Kidney (tissue), 22 donors: ENCODE measurements at places on chromosomes 3 and 15. TPM values are rescaled to one million over a fixed set of nuclear protein-coding genes. Genes with fewer than 3 reads are reported as not detected.

The MUC13 gene
- total RNA-seq, result 1.9 TPM

DNA sequence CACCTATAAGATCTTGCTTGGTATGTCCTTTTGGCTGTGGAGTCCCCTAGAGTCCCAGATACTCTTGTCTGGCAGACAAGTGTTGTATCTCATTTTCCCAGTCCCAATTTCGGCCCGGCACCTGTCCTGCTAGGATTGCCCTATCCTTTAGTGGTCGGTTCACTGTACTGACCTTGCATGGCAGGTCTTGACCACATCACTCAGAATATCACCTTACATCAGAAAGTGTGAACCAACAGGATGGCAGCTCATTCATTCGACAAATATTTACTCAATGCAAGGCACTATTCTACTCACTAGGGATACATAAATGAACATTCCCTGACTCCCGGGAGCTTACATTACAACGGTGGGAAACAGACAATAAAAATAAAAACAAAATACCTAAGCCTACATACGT is 5.7 kb upstream of the CCDC80 start:
- no peak for DNase-seq
- H3K27me3 ChIP-seq, result no peaks in the 10 kb centered on the region
- H3K36me3 ChIP-seq, result no peaks in the 10 kb centered on the region
- no peak overlapping the region for H3K27ac ChIP-seq
- no peak overlapping the region for H3K4me3 ChIP-seq

- H3K36me3 ChIP-seq, result no peaks in the 10 kb centered on the region
- no peak overlapping the region for H3K27ac ChIP-seq
- no peaks in the 10 kb centered on the region for H3K4me1 ChIP-seq
- DNase-seq, result no peak
- no peak overlapping the region for H3K4me3 ChIP-seq
- H3K27me3 ChIP-seq, result no peaks in the 10 kb centered on the region
Measured at GRCh38 chr3:17877299-17877698, 134.9 kb upstream of the TBC1D5 start.

- H3K27me3 ChIP-seq, result no peaks in the 10 kb centered on the region
- no peak overlapping the region for H3K27ac ChIP-seq
- H3K4me3 ChIP-seq, result no peak overlapping the region
- DNase-seq, result no peak
- no peaks in the 10 kb centered on the region for H3K4me1 ChIP-seq
Measured at GRCh38 chr15:51629612-51630011, 7.0 kb upstream of the DMXL2 start.

The ROBO1 gene
- total RNA-seq, result 22.1 TPM

DNA sequence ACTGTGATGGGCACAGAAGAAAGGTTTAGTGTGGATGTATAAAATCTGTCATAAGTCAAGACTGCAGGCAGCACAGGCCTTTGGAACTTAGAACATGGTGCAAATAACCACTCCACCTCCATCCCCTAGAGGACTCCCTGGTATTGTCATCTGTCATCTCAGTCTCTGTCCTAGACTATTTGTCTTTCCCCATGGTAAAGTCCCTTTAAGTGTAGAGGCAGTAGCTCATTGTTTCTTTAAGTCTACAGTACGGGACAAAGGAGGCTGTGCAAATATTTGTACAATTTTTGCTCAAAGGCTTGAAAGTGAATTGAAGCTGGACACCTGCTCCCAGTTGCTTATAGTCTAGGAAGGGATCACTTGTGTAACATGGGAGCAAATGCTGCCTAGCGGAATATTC is 3.2 kb upstream of the PXYLP1 start:
- no peaks in the 10 kb centered on the region for H3K27me3 ChIP-seq
- no peak overlapping the region for H3K4me3 ChIP-seq
- no peak overlapping the region for H3K27ac ChIP-seq
- no peak for DNase-seq

DNA sequence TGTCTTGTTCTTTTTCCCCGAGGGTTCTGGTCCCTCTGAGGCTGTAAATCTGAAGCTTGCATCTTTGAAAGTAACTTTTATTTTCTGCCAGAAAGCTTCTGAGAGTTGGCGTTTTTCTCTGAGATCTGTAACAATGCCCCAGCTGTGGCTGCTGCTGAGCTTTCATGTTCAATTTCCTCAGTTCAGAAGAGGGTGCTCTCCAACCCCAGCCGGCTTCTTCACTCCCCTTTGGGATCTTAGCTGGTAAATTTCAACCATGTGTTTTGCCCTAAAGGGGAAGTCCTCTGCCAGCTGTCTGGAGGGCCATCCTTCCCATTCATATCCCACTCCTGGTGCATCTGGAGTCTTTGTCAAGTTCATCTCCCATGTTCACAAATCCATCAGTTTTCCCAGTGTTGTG is 18.3 kb upstream of the CFAP100 start:
- no peak overlapping the region for H3K27ac ChIP-seq
- no peak for DNase-seq
- H3K4me1 ChIP-seq, result peaks cover 14% of the 10 kb centered on the region
- H3K4me3 ChIP-seq, result no peak overlapping the region

GRCh38 chr15:75114327-75114726 is 87.4 kb upstream of the C15orf39 start:
- no peak for DNase-seq
- H3K27me3 ChIP-seq, result no peaks in the 10 kb centered on the region
- no peak overlapping the region for H3K27ac ChIP-seq
- no peak overlapping the region for H3K4me3 ChIP-seq
- no peaks in the 10 kb centered on the region for H3K4me1 ChIP-seq

GRCh38 chr3:69332934-69333333 is 53.0 kb downstream of the FRMD4B start:
- DNase-seq, result no peak
- no peaks in the 10 kb centered on the region for H3K36me3 ChIP-seq
- H3K4me1 ChIP-seq, result peaks cover under 1% of the 10 kb centered on the region
- H3K27me3 ChIP-seq, result no peaks in the 10 kb centered on the region
- H3K27ac ChIP-seq, result no peak overlapping the region

The GABPB1 gene
- total RNA-seq, result 20.6 TPM

The IQCF6 gene
- total RNA-seq, result not detected

The ARPIN gene
- total RNA-seq, result 28.2 TPM

The MST1R gene
- total RNA-seq, result 29.6 TPM

DNA sequence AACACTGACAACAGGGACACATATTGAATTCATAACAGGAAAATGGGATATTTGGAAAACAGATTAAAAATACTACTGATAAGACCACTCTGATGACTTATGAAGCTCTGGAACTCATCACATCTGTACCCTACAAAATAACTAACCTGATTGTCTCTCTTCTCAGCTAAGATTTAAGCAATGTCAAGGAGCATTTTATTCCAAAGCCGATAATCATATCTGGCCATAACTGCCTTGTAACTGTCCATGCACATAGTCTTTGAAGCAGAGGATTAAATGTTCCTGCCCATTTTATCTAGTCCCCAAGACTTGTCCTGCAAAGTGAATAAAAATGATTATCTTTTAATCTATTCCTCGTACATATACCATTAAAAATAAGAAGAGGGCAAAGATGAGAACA is 234.1 kb downstream of the STAG1 start:
- no peak overlapping the region for H3K4me3 ChIP-seq
- no peaks in the 10 kb centered on the region for H3K36me3 ChIP-seq
- no peaks in the 10 kb centered on the region for H3K4me1 ChIP-seq

GRCh38 chr3:116749388-116749787 is 39.8 kb downstream of the TUSC7 start:
- no peak overlapping the region for H3K27ac ChIP-seq
- no peaks in the 10 kb centered on the region for H3K27me3 ChIP-seq
- peak; percentile 13 for DNase-seq
- H3K4me1 ChIP-seq, result no peaks in the 10 kb centered on the region

DNA sequence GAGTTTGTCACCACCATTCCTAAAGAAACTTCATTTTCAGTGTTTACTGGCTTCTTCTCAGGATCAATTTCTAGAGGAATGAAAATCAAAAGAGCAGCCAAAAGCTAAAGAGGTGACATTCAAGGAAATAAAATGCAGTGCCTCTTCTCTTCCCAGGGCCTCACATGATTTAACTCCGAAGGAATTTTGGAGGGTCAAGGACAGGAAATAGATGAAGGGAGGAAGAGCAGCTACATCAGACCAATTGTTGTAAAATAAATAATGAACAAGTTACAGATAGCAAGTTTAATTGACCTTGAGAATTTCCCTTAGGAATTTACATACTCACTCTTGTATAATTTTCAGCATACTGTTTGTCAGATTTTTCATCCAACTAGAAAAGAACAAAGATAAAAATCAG is 78.1 kb downstream of the LRRFIP2 start:
- no peaks in the 10 kb centered on the region for H3K36me3 ChIP-seq
- no peak overlapping the region for H3K4me3 ChIP-seq
- no peaks in the 10 kb centered on the region for H3K27me3 ChIP-seq
- no peak for DNase-seq
- no peaks in the 10 kb centered on the region for H3K4me1 ChIP-seq

- no peak overlapping the region for H3K4me3 ChIP-seq
- H3K36me3 ChIP-seq, result peaks cover 7% of the 10 kb centered on the region
- no peak for DNase-seq
- no peaks in the 10 kb centered on the region for H3K4me1 ChIP-seq
- no peak overlapping the region for H3K27ac ChIP-seq
- H3K27me3 ChIP-seq, result no peaks in the 10 kb centered on the region
Measured at GRCh38 chr15:58604455-58604923, 145.0 kb downstream of the ADAM10 start.

The A4GNT gene
- not detected for total RNA-seq
